Forelimb muscle (tissue), 1 donor: ENCODE measurements at places on chromosomes 3 and 15. TPM values are rescaled to one million over a fixed set of nuclear protein-coding genes. Genes with fewer than 3 reads are reported as not detected.

LRRIQ4 gene
- 0.13 TPM for polyA plus RNA-seq

DNAH12 gene
- 0.71 TPM for polyA plus RNA-seq

SLC7A14 gene
- polyA plus RNA-seq = 0.23 TPM

GRCh38 chr15:57698243-57698642 is 8.3 kb upstream of the POLR2M start:
- no peak for DNase-seq
